NCI-H2029 treated with DMSO at 0.1 percent for 48 hours (cell line): ENCODE measurements at places on chromosomes 2 and 18.

DNA sequence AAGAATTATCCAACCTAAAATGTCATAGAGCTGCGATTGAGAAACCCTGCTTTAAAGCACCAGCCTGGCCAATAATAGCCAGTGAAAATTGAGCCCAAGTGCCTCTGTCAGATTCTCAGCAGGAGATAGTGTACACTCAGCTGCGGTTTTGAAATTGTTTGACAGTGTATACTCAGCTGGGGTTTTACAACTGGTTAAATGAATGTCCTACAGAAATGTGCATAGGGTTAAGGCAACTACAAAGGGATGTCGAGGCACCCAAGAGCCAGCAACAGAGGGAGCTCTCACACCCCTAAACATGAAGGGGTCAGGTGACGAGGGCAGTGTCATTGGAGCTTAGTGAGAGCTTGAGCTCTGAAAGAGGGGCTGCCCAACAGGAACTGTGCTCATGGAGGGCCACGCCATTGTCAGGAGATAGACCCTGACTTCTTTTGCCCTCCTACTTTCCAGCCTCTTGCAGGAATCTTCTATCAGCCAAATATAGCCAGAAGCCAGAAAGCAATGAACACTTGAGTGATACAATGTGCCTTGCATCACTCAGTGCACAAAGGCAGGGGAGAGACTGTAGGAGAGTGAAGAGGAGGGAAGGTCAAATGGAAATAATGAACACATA is 15.1 kb downstream of the ACTG2 start:
- peak; percentile 48 for DNase-seq

DNA sequence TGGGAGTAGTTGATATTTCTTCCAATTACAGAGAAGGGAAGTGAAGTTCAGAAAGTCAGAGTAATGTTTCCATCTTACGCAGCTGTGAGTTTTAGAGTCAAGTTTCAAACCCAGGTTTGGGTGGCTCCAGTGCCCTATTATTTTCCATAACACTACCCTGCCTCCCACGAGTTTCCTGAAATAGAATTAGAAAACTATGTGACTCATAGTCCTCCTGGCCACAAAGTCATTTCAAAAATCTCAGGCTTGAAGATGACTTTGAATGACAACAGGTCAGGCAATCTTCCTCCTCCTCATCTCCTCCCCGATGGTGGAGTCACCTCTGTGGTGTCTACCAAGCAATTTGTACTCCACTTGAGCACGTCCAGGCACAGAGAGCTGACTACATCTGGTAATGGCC is 212.3 kb upstream of the TRIB2 start:
- no peak for DNase-seq

GRCh38 chr2:143399631-143400069 is 270.4 kb downstream of the ARHGAP15 start:
- DNase-seq: no peak

- DNase-seq: no peak
Measured at GRCh38 chr2:227366769-227367426, 12.2 kb downstream of the TM4SF20 start.

DNA sequence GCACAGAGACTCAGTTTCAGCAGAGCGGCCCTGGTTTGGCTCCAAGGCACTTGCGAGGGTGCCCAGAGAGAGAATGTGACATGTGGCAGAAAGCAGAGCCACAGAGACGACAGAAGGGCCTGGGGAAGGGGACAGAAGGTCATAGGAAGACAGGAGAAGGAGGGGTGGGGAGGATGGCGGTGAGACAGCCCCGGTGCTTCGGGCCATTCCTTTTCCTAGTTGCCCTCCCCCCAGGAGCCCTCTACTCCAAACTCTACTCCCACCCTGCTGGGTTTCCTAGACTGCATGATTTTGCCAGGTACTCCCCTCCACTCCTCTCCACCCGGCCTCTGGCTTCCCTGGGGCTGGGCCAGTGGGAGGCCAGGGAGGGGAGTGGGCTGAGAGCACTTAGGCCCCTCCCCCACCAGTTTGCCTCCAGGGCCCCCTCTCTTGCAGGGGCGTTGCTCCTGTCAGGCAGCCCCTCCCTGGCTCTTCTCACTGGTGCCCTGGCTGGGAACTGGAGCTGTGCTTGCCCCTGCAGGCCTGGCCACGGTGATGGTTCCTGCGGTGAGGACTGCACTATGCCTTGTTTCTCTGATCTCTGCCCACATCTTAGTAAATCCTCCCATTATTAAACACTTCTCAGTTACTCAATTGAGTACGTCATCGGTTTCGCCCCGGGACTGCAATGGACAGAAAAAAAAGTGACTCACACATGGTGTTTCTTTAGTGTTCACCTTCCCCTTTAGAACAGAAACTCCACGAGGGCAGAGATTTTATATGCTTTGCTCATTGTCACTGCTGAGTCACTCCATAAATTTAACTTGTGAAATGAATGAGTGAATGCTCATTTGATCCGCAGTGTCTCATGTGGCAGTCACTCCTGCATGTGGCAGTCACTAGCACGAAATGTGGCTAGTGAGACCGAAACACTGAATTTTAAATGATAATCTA is 58.7 kb upstream of the SP3 start:
- no peak for DNase-seq

- no peak for DNase-seq
Measured at GRCh38 chr2:158405341-158405740, 51.2 kb downstream of the CCDC148 start.

GRCh38 chr2:217466104-217466503 is 536.7 kb downstream of the TNS1 start:
- no peak for DNase-seq

DNA sequence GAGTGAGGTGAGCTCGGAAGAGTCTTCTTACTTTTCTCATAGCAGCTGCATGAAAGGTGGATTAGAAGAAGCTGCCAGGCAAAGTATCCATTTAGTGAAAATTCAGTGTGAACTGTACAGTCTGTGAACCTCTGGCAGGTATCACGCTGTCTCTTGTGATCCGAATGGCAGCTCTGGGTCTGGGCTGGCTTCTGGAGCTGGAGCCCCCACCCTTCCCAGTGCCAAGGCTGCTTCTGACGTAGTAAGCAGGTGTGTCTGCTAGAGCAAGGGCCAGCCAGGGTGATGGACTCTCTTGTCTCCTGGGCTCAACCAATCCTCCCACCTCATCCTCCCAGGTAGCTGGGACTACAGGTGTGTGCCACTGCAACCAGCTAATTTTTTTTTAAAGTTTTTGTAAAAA is 14.0 kb upstream of the NTSR2 start:
- no peak for DNase-seq

GRCh38 chr18:42028247-42028832 is 73.3 kb downstream of the PIK3C3 start:
- DNase-seq: no peak
